ENCODE measurements at places on chromosomes 3 and 15.

DNA sequence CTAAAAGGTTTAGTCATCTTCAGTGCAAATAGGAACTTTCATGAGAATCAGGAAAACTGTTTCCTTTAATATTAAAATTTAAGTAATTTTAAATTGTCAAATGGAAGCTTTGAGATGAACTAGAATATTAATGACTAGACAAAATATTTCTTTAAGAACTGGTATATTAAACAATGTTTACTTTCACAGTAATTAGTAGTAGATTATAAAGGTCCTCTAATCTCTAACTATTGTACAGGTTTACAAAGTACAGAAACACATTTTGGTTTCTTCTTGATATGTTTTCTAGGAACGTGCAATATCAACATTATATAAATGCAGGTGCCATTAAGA lies 138.9 kb downstream of the CLASP2 start:
- no peak for DNase-seq

DNA sequence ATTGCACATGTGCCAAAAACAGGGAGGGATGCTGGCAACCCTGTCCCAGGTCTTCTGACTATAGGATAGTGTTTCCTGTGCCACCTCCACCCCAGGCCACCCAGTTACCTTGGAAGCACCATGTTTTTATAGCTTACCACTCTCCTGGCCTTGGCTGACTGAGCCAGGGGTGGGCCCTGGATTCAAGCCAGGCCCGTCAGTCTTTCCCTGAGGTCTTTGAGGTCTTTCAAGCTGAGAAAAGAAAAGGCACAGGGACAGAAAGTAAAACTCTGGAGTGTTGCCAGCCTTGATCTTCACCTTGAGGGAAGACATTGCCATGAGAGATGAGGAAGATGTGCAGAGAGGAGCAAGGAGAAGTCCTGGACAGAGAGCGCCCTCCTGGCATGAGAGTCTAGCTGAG lies 46.3 kb downstream of the SYNM start:
- no peak for DNase-seq

- DNase-seq = no peak
These were observed 36.0 kb downstream of the MORC1 start for GRCh38 chr3:109081746-109082510.

DNA sequence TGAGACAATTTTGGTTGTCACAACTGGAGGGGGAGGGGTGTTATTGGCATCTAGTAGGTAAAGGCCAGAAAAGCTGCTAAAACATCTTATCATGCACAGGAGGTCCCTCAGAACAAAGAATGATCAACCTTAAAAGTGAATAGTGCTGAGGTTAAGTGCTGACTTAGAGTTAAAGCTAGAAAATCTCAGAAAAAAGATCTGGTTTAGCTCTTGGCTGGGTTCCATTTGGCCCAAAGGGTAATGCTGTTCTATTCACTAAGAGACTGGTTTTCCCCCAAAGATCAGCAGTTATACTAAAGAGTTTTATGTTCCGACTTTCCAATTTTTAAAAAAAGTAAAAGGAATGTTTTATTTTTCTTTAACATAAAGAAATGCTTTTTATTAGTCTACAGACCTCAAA lies 15.6 kb downstream of the DCBLD2 start:
- no peak for DNase-seq
